ENCODE measurements at places on chromosomes 1 and 21.

DNA sequence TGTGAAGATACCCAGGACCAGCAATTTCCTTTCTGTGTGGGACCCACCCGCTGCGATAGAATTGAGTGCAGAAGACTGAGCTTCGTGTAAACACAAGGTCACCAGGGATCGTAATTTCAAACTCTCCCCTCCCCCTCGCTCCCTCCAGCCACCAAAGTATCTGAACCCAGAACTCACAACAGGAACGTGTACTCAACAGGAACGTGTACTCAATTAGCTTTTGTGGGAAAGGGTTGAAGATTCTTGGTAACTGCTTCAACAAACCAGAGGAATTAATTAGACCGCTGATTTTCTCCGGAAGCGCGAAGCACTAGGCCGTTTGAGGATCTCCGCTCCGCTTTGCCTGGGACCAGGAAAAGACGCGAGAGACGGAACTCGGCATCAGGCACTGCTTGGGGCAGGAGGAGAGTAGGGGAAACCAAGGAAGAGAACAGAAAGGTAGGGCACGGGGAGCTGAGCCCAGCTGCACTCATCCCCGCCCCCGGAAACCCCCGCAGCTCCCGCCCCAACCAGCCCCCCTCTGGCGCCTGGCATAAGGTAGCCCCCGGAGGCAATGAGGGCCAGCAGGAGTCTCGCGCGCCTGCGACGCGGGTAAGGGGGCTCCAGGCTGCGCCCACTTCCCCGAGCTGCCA lies 453 bp downstream of the DRAM2 start:
- peak; percentile 83 for DNase-seq

GRCh38 chr1:203161175-203161574 lies 14.5 kb downstream of the MYBPH start:
- DNase-seq = no peak

GRCh38 chr1:199700551-199700950 lies 327.0 kb upstream of the NR5A2 start:
- DNase-seq = no peak

DNA sequence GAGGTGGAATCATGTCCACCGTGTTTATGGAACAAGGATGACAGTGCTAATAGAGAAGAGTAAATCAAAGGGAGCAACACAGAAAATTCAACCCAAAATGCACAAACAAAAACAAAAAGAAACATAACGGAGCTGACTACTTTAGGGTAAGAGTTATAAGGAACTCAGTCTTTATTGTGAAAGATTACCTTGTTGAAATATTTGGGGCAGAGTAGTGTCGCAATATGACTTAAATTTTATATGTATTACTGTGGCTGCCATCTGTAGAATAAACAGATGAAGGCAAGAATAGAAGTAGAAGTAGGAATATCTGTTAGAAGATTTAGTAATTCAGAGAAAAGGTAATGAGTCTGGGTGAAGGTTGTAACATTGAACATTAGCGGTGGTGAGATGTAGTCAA lies 913.9 kb downstream of the BRINP3 start:
- DNase-seq = no peak

DNA sequence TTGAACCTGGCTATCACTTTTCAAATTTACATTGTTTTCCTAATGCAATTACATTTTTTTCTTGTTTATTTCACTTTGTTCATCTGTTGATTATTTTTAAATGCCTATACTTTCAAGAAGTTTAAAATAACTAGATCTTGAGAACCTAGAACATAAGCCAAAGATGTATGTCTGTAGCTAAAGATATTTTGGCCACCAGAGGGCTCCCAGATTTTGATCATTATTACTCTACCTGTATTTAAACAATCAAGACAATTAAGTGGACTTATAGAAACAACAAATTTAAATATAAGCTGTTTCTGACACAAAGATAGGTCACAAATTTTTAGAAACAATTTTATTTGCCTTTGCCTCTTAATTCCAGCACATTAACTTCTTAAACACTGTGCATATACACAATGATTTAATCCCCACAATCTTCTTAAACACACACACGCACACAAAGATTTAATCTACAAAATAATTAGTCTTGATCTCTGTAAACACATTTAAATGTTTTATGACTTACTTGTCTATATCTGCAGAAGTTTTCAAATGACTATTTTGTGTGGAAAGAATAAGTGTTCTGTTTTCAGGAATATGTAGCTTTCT lies 380.0 kb downstream of the DSCAM start:
- no peak for DNase-seq

DNA sequence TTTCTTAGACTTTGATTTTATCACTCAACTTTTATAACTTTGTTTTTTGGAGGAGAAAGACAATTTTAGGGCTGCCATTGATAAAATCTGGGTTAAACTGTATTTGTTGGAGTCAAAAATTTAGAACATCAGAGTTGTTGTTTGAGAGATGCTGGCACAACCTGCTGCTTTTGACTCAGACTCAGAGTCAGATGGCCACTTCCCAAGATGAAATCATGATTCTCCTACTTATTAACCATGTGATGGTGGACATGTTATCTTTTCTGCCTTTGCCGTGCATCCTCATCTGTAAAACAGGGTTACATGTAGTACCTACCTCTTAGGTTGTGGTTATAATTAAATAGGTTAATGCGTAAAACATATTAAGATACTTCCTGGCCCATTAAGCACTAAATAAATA lies 71.2 kb downstream of the PLA2G4A start:
- DNase-seq = no peak

DNA sequence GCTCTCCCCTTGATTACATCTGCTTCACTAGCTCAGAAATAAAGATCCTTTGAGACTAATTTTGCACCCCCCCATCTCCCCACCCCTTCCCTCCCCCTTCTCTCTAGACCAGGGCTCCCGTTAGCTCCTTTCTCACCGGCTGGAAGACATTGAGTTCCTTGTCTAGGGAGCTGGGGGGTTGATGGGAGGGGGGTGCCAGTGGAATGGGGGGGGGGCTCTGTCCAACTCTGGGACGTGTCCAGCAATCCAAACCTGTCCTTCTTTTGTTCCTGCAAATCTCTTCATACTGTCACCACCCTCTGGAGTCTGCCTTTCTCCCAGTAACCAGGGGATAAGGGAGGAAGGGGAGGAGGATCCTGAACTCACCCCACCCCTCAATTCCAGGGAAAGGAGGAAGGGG lies 61.9 kb downstream of the RHBG start:
- DNase-seq = peak; percentile 32

- no peak for DNase-seq
Measured at GRCh38 chr21:44426663-44427191, 28.6 kb upstream of the LRRC3 start.

- no peak for DNase-seq
Measured at GRCh38 chr1:29532285-29532684, 296.0 kb downstream of the PTPRU start.

DNA sequence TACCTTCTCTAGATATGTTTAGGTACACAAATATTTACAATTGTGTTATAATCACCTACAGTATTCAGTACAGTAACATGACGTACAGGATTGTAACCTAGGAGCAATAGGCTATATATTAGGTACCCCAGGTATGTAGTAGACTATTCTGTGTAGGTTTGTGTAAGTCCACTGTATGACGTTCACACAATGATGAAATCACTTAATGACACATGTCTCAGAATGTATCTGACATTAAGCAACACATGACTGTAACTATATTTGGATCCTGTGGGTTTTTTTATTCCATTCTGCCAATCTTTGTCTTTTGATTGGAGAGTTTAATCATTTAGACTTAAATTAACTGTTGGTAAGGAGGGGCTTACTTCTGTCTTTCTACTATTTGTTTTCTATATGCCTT lies 52.1 kb downstream of the STYXL2 start:
- no peak for DNase-seq

DNA sequence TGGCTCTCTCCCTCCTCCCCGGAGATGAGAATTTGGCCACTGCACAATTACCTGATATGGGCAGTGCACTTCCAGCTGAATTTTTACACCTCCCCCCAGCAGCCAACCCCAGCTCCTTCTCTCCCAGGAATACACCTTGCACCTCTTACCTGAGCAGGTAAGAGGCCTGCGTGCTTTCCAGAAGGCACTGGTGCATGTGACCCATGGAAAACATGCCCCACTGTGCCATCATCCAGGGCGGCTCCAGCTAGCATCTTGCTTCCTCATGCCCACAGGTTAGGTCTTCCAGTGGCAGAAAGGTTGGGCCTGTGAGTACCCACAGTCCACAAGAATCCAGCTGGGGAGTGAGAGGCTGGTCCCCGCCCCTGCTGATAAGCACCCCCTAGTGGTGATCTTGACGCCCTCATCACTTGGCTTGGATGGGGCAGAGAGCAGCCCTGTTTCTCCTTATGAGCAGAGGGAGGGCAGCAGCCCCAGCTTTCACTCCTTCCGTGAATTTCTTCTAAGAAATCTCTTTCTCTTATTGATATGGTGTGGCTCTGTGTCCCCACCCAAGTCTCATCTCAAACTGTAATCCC lies 57.8 kb downstream of the EDARADD start:
- DNase-seq = peak; percentile 50

GRCh38 chr1:27130798-27131197 lies 24.1 kb downstream of the SLC9A1 start:
- DNase-seq = no peak

DNA sequence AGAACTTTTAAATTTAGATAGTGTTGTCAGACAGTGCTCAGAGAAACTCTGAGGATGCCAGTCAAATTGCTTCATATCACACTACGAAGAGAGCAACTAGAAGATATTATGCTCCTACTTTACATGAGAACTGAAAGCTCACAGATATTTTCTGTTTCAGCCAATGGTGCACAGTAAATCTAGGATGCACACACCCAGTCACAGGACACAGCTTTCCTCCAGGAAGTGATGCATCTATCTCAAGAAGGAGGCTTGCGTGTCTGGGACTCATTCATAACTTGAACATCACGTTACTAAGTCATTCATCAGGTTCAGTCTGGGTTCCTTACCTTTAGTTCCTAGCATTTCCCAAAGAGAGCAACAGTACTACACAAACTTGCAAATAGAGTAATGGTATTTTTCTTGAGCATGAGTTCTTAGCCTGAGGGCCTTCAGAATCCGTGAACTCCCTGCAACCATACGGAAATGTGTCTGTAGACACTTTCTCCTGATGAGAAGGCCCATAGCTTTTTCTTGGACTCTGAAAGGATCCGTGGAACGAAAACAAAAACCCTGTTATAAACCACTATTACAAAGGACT lies 12.2 kb downstream of the ZNF697 start:
- no peak for DNase-seq

GRCh38 chr1:41742219-41742618 lies 176.5 kb downstream of the HIVEP3 start:
- no peak for DNase-seq

GRCh38 chr1:12015001-12015491 lies 4.3 kb upstream of the MIIP start:
- no peak for DNase-seq

GRCh38 chr21:43193651-43194302 lies 25.0 kb downstream of the CRYAA start:
- peak; percentile 20 for DNase-seq

DNA sequence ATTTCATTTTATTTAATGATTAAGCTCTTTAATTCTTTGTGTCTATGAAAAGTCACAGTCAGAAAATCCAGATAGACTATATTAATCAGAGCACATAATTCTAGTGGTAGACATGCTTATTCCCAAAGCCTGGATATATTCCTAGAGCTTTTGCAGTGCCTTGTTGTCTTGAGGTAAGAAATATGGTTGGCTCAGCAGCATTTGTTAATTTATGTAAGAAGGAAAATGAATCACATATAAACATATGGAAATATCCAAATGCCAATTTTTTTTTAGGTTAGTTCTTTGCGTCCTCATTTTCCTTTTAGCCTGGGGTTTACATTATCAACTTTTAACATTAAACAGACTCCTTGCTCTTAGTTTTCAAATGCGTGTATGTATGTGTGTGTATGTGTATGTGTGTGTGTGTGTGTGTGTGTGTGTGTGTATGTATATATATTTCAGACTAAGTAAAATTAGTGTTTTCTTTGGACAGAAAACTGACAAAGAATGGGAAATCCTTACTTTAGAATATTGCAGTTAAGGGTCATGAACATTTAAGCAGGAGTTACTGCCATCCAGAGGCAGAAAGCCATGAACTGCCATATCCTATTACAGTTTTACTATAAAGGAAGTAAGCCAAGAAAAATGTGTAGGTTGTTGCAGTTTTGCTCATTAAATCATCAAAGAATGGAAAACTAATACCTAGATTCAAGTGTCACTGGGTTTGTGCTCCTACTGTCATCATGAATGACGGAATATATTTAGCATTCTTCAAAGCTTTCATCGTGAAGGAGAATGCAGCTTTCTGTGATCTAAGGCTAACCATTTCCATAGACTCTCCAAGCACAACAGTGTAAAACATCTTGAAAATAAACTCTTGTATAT lies 477.1 kb upstream of the NR5A2 start:
- no peak for DNase-seq

DNA sequence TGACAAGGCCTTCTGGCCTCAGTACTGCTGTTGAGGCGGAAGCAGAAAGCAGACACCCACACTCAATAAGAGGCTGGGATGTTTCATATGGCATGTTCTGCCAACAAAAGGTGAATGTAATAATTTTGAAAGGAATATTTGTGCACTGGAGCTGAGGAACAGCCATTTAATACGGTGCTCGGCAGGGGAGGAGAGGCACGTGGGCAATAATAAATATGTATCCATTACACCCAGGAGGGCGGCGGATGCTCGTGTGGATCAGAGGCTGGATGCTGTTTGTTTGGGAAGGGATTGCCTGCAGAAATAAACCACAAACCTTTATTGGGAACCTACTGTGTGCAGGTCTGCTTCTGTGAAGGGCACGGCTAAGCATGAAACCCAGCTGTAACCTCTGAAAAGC lies 92.0 kb downstream of the VWA5B1 start:
- DNase-seq = no peak

DNA sequence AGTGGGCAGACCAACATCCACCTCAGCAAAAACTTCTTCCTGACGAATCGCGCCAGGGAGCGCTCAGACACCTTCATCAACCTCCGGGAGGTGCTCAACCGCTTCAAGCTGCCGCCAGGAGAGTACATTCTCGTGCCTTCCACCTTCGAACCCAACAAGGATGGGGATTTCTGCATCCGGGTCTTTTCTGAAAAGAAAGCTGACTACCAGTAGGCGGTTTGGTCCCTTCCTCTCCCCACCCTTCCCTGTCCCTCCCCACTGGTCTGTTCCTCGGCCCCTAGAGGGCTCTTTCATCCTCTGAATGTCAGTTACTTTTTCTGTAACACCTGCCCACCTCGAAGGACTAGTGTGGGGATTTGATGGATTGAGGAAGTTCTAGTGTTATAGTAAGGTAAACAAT lies 46.9 kb downstream of the CAPN2 start:
- DNase-seq = no peak

- no peak for DNase-seq
Measured at GRCh38 chr21:43034101-43034500, 41.5 kb downstream of the CBS start.
